ENCODE measurements at places on chromosomes 13 and 19.

- no peak for DNase-seq
Observed at GRCh38 chr13:25971047-25971446, 80.8 kb downstream of the SHISA2 start.

DNA sequence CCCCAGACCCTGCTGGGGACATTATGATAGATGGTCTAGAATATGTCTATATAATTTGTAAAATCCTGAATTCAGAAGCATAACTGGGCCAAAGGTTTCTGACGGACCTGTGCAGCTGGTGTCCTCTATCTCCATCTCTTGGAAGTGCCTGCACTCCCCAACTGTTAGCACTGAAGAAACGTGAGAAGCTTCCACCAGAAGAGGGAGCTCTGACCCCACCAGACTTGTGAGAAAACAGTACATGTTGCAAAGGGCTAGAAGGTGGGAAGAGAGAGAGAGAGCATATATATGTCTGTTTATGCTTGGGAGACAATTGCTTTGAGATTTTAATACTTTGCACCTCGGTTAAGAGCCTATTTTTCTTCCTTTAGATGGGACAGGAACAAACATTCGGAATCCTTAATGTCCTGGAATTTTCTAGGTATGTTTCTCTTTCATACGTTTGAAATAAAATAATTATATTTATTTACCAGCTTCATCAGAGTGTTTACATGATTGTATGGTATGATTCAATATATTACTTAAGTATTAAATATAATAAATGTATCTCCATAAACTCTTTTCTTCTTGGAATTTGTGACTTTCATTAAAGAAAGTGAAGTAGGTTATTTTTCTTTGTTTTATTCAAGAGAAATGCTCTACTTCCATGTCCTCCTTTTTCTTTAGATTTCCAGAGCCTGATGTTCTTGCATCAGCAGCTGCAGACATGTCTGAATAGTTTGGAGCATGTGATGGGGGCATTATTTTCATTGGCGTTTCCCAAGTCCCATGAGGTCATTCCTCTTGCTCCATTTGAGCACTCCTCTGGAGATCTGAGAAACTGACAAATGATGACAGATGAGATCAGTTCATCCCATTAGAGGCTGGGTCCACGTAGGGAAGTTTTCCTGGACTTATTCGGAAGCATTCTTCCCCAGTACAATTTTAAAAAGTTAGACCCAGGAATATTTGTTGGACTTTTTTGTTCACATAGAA lies 202.9 kb downstream of the ATP8A2 start:
- DNase-seq, result peak; percentile 75

- no peak for DNase-seq
Observed at GRCh38 chr13:95512957-95513356, 39.6 kb upstream of the CLDN10 start.

- no peak for DNase-seq
Observed at GRCh38 chr13:50365408-50366391, 350.5 kb downstream of the KCNRG start.

- no peak for DNase-seq
Observed at GRCh38 chr19:8241646-8242045, 32.5 kb downstream of the CERS4 start.

DNA sequence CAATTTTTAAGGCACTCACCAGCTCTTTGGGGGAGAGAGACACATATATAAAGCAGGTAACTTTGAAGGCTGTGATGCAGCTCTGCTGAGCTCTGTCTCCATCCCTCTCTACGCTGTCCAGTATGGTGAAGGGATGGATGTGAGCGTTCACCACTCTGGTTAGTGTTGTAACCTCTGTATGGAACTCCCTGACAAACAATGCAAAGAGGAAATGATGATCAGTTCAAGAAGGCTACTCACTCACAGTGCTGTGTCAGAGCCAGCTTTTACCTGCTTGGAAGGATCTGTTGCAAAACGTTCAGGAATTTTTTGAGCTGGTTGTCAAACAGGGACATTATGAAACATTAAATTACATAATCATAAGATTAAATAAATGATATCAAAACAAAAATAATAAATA lies 90.8 kb upstream of the SLC10A2 start:
- DNase-seq, result no peak

GRCh38 chr19:23263870-23264590 lies 13.8 kb upstream of the ZNF724 start:
- no peak for DNase-seq

- no peak for DNase-seq
Observed at GRCh38 chr13:93740334-93740733, 513.7 kb downstream of the GPC6 start.

- no peak for DNase-seq
Observed at GRCh38 chr13:29174093-29174492, 354.0 kb downstream of the MTUS2 start.

DNA sequence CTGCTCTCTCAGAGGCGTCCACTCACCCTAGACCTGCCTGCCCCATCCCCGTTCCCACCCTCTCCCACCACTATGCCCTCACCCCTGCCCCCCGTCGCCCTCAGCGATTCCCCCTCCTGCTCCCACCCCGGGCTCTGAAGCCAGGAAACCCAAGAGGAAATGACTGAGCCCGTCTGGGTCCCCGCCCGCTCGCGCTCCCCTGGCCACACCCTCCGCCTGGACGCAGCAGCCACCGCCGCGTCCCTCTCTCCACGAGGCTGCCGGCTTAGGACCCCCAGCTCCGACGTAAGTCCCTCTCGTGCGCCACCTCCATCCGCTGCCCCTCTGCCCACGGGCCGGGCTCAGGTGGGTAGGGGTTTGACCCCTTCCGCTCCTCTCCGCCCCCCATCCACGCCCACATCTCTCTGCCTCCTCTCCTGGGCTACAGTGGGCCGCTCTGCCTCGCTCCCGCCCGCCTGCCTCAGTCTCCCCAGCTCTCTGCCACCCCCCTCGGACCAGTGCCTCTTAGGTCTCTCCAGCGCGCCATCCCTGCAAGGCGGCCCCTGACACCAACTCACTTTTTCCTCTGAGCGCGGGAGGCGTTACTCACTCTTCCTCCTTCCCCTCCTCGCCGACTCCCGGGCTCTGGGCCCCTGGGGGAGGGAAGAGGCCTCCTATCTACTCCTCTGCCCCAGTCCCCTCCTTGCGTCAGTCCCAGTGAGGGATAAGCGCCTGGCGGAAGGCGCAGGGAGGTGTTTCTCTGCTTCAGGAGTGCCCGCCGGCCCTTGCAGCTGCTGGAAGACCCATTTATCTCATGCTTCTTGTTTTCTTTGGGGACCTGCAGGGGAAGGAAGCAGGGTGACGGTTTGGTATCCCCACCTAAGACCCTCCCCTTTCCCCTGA lies at the start of gene FXYD5:
TSS of gene FXYD5 (plus strand) at position 211 of the 882 bp plus-strand sequence. CDS start 816 bp downstream, outside the sequence.
- DNase-seq, result peak; percentile 77

DNA sequence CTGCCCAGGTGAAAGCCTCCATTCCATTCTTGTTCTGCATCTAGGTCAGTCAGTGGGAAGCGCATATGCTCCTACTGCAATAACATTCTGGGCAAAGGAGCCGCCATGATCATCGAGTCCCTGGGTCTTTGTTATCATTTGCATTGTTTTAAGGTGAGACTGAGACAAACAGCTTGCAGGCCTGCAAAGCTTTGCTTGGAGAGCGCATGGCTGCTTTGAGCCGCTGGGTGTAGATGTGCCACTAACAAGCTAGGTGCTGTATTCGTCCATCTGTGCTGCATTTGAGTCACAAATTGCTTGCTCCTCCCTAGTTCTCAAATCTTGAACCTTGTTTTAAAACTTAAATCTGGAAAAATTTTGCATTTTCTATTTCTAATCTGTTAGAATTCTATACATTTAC lies 219.1 kb downstream of the LMO7 start:
- no peak for DNase-seq

DNA sequence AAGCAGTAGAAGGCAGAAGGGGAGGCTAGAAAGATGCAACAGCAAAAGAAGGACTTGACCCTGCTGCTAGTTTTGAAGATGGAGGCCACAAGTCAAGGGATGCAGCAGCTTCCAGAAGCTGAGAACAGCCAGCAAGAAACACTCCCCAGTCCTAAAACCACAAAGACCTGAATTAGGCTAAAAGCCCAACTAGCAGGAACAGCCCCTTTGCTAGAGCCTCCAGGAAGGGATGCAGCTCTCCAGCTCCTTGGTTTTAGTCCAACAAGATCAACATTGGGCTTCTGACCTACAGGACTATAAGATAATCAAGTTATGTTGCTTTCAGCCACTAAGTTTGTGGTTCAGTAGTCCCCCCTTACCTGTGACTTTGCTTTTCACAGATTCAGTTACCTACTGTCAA lies 10.5 kb upstream of the LATS2 start:
- DNase-seq, result no peak

- DNase-seq, result peak; percentile 26
Observed at GRCh38 chr13:91247768-91248167, 99.7 kb upstream of the MIR17HG start.

DNA sequence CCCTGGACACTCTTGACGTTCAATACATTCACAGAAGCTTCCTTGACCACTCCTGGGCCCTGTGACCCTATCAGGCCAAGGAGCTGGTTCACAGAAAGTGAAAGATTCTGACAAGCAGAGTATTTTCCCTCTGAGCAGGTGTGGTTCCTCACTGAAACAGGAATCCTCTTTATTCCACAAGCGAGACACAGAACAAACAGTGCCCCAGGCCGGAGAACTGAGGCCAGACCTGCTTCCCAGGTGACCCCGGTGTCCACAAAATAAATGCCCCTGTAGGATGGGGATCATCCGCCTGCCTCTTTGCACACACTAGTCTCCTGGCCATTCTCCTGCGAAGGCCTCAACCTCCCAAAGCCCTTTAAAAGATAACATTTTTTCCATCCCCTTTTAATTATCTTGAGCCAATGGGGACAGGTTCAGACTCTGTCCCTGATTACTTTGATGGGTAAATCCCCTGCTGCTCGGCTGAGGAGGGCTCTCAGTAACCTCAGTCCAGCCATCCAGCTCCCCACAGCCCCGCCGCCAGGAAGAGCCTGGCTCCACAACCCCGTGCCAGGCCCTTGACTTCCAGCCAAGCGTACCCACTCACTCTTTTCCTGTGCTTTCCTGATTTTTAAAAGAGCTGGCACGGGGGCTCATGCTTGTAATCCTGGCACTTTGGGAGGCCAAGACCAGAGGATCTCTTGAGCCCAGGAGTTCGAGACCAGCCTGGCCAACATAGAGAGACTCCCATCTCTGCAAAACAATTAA lies 129.1 kb downstream of the FOXO1 start:
- DNase-seq, result no peak

DNA sequence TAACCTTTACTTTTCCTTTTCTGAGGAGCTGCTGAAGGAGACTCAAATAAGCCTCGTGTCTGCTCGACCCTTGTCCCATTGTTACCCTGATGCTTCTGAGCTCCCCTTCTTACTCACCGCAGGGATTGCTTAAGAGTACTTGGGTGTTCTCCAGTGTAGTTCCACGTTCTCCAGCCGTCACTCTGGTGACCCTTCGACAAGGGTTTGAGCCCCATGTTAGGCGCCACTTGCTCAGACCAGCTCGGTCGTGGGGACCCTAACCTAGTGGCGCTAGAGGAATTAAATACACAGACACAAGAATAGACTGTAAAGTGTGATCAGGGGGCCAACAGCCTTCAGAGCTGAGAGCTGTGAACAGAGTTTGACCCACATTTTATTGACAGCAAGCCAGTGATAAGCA lies 10.3 kb downstream of the ZNF480 start:
- DNase-seq, result no peak

DNA sequence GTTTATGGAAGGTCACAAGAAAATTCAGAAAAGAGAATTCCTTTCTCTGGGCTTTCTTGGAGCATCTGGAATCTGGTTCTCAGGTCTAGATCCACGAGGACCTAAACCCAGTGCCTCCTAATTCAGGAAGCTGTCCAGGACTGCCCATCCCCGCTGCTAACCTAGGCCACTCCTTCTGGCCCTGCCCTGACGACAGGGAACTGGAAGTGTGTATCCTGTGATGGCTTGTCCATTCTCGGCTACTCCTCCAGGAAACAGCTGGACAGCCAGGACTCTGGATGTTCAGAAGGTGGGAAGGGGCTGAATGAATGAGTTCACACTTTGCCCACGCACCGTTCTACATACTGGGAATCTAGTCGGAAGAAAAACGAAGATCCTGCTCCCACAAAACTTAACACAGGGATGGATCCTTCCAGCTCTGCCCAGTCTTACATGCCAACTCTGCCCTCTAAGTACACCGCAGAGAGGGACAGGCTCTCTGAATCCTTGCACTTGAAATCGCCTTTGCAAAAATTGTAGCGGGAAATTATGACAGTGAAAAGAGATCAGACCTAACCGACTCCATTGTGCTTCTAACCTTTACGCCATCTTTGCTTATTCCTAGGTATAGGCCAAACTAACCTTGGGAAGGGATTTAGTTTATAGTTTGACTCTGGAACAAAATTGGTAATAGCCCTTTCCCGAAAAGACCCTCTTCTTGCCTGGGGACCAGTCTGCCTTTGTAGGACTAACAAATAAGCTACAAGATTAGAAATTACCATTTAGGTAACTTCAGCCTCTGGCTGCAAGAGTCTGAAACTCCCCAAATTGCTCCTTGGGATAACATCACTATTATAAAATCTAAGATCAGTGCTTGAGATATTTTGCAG lies 1.8 kb downstream of the LSM4 start:
- peak; percentile 79 for DNase-seq

- DNase-seq, result no peak
Observed at GRCh38 chr13:34507630-34508029, 434.4 kb upstream of the NBEA start.

DNA sequence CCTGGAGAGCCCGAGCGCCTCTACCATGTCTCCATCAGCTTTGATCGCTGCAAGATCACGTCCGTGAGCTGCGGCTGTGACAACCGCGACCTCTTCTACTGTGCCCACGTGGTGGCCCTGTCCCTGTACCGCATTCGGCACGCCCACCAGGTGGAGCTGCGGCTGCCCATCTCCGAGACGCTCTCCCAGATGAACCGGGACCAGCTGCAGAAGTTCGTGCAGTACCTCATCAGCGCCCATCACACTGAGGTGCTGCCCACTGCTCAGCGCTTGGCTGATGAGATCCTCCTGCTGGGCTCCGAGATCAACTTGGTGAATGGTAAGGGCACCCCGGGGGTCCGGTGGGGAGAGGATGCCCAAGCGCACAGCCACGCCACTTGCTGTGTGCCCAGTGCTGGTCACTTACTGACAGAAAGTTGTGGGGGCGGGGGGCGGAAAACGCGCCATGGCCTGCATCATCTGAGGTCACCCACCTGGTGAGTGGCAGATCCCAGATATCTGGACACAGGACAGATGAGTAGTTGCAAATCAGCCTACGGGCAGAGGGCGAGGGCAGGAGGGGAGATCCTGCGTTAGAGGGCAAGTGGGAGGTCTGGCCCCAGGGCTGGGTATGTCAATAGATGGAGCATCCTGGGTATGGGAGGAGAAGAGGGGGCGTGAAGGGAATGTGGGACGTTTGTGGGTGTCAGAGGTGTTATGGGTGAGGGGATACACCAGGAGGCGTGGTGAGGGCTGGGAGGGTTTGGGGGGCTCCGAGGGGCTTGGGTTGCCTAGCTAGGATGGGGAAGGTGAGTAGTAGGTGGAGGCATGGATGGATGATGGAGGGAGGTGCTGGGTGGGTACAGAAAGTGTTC lies 9.8 kb downstream of the ZSWIM4 start:
- no peak for DNase-seq
